ENCODE measurements at places on chromosomes 16 and 17. TPM values are rescaled to one million over a fixed set of nuclear protein-coding genes. Genes with fewer than 3 reads are reported as not detected.

DNA sequence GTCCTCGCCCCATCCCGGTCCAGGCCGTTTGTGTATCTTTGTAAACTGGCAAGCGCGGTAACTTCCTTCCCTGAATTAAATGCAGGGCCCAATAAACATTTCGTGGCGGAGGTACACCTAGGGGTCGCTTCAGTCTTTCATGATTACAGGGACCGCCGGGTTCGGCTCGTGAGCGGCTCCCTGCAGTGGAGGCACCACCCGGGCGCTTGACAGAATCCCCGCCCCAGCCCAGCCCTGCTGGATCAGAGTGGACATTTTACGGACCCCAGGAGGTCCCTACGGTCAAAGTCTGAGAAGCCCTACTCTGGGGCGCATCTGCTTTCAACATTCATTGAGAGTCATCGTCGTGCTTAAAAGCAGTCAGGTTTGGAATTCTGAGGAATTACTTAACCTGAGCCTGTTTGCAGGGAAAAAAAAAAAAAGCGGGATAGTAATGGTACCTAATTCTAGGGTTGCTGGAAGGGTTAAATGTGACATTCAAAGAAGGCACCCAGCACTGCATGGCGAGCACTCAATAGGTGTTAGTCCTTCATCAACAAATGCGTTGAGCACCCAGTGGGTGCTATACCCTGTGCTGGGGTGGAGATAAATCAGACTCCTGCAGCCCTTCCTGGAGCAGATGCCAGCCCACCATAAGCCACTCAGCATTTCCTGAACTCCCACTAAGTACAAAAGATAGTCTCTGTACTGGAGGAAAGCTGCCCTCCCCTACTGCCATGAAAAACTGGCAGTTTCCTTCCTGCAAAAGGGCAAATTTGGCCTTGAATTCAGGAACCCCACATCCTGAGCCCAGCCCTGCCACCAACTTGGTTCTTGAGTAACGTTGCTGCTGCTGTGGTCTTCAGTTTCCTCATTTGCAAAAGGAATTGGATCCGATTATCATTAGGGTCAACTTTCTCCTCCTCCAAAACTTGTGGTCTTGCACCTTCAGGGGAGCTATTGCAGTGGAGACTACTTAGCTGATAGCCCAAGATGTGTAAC lies 658 bp upstream of the DUSP3 start:
- peaks cover 2% of the 10 kb centered on the region for H3K36me3 ChIP-seq
- peaks cover 7% of the 10 kb centered on the region for H3K4me1 ChIP-seq
- peak overlapping the region; percentile 69 for H3K4me3 ChIP-seq
- peak overlapping the region; percentile 61 for H3K27ac ChIP-seq

Gene CDRT15L2
- not detected for total RNA-seq

DNA sequence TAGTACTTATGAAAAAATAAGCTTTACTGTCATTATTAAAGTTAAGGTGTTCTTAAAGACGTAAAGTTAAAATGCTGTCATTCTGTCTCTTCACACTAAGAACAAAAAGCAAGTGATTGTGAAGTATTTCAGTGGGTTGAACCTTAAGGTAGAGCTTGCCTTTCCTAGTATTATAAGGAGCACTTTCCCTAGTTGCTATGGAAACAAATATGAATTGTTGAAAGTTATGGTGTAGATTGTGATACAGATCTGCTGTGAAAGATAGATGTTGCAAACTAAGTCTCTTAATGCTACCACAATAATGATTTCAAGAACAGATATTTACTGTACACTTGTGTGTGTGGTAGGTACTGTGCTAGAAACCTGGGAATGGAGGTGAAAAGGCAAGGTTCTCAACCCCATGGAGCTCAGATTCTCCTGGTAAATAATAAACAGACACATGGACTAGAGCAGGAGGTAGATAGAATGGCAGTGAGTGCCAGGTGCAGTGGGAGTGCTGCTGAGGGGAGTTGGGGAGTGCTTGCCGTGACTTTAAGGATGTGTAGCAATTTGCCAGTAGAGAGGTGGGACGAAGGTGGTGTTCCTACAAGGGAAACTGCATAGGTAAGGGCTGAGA lies 34.7 kb downstream of the MRTFB start:
- H3K36me3 ChIP-seq, result peaks cover 7% of the 10 kb centered on the region
- H3K27me3 ChIP-seq, result no peaks in the 10 kb centered on the region
- no peak for DNase-seq
- H3K4me3 ChIP-seq, result no peak overlapping the region
- peaks cover 52% of the 10 kb centered on the region for H3K4me1 ChIP-seq

DNA sequence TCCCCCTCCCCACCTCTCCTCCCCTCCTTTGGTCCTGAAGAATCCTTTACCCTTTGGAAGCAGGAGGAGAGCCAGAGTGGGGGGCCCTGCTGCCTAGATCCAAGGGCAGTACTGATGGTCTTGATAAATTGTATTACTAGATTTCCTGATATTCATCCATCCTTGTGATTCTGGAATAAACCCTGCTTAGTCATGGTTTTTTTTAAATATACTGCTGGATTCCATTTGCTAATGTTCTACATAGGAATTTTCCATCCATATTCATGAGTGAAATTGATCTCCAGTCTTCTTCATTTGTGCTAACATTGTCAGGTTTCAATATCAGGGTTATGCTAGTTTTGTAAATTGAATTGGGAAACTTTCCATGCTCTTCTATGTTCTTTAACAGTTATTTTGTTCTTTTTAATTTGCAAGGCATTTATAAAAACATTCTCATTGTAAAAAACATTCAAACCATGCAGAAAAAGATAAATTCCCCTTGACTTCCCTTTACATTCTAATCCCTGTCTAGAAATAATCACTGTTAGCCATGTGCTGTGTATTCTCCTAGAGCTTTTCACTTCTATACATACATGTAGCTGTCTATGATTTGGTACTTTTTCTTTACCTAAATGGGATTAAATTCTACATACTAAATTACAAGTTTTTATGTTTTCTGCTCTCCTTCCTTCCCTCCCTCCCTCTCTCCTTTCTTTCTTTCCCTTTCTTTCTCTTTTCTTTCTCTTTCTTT lies 56.7 kb downstream of the CCDC42 start:
- no peak for DNase-seq
- no peak overlapping the region for H3K4me3 ChIP-seq
- no peaks in the 10 kb centered on the region for H3K27me3 ChIP-seq
- no peaks in the 10 kb centered on the region for H3K36me3 ChIP-seq
- peak overlapping the region; percentile 85 for H3K27ac ChIP-seq

DNA sequence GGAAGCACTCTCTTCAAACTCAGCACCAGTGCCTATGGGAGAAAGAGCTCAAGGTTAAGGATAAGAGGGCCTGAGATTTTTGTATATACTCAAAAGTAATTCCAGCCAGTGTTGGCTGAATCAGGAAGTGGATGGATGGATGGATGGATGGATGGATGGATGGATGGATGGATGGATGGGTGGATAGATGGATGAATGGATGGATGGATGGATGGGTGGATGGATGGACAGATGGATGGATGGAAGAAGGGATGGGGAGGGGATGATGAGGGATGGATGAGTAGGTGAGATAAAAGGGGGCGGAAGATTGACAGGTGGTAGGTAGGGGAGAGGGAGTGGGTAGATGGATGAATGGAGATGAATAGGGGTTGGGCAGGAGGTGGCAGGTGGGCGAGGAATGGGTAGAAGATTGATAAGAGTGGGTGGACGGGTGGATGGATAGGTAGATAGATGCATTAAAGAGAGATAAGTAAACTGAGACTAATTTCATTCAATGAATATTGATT lies 4.1 kb downstream of the CX3CL1 start:
- H3K36me3 ChIP-seq, result no peaks in the 10 kb centered on the region
- no peak overlapping the region for H3K4me3 ChIP-seq
- peaks cover 35% of the 10 kb centered on the region for H3K4me1 ChIP-seq

GRCh38 chr16:23061669-23062068 lies 87.6 kb downstream of the USP31 start:
- no peak overlapping the region for H3K27ac ChIP-seq
- no peaks in the 10 kb centered on the region for H3K36me3 ChIP-seq
- peaks cover 16% of the 10 kb centered on the region for H3K27me3 ChIP-seq
- H3K4me1 ChIP-seq, result no peaks in the 10 kb centered on the region
